ENCODE measurements at places on chromosomes 3 and 15.

DNA sequence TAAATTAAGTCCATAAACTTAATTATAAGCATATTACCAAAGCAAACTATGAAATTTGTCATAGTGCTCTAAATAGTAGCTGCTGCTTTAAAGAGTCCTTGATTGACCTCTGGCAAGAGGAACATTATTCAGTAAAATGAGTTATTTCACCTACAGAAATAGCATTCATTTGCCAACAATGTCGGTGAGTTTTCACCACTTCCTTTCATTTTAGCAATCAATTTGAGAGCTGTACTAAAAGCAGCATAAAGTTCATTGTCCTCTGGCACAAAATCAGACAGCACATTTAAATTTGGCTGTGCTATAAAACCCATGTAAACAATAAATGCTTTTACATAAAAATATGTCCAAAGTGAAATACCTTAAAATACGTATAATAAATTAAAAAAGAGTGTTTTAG lies 1515.7 kb downstream of the SI start:
- no peak for DNase-seq

GRCh38 chr3:177238686-177239216 lies 41.5 kb upstream of the TBL1XR1 start:
- DNase-seq, result no peak

DNA sequence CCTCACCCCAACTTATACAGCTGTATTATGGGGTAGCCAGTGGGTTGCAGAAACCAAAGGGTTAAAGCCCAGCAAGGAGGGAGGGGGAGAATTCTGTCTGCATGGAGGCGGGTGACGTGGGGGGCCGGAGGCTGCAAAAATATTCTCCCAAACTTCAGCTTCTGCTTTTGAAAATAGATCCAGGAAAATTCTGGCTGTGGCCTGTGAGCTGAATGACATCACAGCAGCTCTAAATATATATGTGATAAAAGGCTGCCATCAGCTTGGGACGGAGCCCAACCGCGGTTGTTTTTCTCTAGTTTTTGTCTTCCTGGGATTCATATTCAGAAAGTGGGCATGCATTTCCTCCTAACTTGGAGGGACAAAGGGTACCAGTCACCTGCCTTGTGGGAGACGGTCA lies 27.6 kb downstream of the MAPKAPK3 start:
- no peak for DNase-seq

GRCh38 chr3:157559401-157559800 lies 56.2 kb upstream of the VEPH1 start:
- no peak for DNase-seq

DNA sequence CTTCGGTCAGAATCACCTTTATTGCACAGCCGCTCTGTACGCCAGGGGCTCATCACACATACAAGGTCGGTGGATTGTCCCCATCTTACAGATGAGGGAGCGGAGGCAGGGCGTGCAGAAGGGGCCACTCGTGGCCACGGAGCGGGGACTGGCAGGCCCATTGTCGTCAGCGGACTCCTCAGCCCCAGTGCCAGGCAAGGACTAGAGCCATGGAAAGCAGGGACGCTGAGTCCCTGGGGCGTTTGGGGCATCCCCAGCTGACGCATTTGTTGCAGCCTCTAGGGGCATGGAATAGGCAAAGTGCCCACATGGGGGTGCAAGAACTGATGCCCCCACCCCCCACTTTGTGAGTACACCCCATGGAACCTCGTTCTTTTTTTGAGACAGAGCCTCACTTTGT lies 29.8 kb upstream of the FURIN start:
- DNase-seq, result no peak

- no peak for DNase-seq
Measured at GRCh38 chr3:39273119-39273518, 6.7 kb downstream of the CX3CR1 start.

DNA sequence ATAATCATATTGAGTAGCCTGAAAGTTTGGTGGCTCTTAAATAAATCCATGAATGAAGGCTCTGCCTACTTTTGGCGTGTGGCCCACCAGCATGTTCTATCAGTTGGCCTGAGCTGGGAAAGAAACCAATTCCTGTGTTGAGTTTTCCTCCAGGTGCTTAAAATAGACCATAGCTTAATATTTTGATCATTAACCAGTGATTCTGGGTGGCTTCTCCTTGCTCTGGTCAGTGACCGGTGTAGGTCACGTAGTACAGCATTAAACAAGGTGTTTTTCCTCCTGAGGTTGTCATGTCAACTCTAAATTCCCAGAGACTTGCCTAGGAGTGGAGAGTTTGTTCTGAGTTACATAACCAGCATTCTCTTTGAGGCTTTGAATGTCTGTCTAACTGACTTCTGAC lies 1.3 kb downstream of the HHLA2 start:
- no peak for DNase-seq

DNA sequence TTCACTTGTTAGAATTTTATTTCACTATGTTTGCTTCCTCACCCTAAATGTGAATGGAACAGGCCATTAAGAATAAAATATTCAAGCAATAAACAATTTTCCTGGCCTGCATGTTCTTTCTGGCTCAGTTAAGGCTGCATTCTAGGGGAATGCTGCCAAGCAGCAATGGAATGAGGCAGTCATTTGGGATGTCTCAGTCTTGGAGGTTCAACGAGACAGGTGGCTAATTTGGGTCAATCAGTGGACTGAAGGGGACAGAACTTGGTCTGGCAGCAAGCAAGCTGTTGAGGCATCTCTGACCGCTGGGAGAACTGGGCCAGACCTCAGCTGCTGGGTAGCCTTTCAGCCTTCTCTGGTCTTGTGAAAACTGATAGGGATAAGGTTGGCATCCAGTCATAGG lies 241.6 kb downstream of the NLGN1 start:
- no peak for DNase-seq

DNA sequence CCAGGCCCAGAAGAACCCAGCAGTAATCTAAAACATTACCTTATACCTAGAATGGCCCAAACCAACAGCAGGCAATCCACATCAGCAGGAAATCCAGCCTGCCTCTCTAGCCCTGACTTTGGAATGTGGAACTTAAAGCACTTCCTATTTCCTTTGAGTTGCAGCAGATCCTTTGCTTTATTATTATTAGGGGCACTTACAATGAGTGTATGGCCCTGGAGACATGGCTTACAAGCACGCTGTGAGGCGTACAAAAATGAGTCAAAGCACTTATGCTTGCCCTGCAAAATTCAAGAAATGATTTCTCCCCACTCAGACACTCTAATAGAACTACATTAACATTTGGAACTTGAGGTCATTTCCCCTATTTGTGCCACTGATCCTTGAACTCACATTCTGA lies 9.5 kb upstream of the KNSTRN start:
- DNase-seq, result no peak

- peak; percentile 45 for DNase-seq
Measured at GRCh38 chr3:182795389-182795782, 2.1 kb downstream of the ATP11B start.

GRCh38 chr15:90838139-90838538 lies 30.2 kb upstream of the FURIN start:
- DNase-seq, result peak; percentile 93

- DNase-seq, result no peak
Measured at GRCh38 chr3:12483872-12484197, 445 bp upstream of the TSEN2 start.

DNA sequence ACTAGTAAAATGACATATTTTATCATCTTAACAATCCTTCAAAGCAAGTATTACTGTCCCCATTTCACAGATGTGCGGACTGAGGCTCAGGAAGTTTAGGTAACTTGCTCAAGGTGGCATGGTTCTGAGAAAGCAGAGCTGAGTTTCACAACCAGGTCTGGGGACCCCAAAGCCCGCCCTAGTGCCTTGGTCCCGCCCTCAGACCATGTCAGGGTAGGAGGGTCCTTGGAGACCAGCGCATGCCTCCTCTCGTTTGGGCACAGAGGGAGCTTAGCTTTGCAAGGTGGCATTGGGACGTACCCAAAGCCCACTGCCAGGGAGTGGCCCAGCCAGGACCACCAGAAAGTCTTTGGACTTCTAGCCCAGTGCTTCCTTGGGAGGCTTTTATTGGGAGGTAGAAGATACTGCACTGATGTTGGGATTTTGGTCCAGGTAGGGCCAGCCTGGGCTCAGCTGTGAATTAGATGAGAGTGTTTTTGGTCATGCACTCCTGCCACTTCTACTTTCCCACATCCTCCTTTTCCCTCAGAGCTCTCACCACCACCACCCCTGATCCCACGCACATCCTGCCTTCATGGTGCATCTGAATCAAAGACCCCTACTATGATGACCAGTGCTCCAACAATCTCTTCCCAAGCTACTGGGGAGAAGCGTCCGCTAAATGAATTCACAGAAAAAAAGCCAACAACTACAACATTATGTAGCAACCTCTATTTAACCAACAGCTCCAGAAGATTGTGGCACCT lies 307.9 kb downstream of the TLE3 start:
- no peak for DNase-seq

DNA sequence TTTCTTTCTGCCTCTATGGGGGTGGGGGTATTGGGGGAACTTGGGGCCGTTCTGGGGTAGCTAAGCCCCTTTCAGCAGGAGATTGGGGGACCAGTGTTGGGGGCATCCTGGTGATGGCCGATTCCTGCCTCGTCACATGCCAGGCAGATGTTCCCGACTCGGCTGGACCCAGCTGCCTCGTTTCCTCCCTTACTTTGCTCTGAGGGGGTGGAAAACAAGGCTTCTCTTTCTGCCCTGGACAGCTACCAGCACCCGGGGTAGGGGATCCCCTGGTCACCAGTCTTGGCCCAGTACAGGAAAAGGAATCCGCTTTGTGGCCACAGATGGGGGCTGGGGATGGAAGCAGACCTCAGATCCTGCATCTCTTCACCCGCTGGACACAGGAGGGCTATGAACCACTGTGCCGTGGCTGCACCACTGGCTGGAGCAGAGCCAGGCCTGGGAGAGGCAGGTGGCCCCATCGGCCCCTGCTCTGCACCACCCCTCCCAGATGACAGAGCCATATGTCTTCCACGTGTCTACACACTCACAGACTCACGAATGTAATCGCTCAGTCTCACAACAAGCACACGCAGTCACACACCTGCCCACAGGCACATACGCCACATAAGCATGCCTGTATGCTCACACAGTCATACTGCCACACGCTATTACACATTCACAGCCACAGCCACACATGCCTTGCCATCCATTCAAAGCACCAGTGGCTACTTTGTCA lies 12.4 kb downstream of the SNX33 start:
- no peak for DNase-seq

DNA sequence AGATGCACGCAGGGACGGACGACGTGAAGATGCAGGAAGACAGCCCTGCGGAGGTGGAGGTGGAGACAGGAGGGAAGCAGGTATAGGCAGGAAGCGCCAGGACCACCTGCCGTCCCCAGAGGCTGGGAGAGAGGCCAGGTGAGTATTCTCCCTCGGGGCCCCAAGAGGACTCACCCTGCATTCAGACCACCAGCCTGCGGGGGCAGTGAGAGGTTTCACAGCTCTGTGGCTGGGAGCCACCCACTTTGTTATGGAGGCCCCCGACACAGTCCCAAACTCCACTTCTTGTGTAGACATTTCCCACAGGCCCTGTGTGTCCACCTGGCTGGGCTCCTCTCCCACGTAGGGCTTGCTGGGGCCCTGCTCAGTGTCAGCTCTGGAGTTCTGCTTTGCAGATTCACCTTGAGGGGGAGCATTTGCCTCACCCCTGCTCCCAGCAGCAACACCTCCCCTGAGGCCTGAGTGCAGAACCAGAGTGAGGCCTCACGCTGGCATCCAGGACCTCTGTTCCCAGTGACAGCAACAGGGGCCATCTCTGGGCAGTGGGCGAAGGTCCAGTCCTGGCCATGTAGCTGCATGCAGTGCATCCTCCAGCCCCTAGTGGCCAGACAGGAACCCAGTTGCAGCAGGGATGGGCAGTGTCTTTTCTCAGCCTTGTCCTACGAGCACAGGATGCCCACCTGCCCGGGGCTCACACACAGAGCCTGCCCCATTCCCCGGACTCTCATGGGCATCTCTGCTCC lies 119.4 kb upstream of the IQSEC1 start:
- no peak for DNase-seq

DNA sequence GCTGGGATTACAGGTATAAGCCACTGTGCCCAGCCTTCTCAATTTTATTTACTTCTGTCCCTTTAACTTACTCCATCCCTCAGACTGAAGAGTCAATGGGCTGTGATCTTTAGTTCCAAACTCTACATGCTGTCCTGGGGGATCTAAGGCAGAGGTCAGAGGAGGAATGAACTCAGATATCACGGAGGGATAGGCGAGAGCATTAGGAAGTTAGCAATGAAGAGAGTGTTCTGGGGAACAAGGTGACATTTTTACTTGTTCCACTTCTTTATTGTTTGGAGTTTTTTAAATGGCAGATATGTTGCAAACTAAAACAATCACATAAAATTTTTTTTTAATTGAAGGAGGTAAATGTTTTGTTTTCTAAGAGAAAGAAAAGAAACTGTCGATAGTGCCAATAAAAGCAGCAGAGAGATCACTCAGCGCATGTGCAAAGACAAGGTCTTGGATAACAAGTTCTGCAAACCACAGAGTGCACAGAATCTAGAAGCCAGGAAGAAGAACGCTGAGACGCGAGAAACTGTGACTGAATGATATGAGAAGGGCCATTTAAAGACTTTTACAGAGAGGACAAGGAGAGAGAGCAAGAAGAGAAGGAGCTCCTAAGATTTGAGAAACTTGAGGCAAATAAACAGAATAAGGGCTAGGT lies 10.8 kb upstream of the CA12 start:
- DNase-seq, result no peak

- DNase-seq, result no peak
Measured at GRCh38 chr3:128486681-128487537, 6.1 kb downstream of the GATA2 start.

- no peak for DNase-seq
Measured at GRCh38 chr15:48564690-48565089, 80.8 kb downstream of the FBN1 start.

GRCh38 chr3:67870477-67870876 lies 216.1 kb upstream of the SUCLG2 start:
- DNase-seq, result no peak

- peak; percentile 41 for DNase-seq
Measured at GRCh38 chr3:136862617-136863322, 762 bp downstream of the NCK1 start.

DNA sequence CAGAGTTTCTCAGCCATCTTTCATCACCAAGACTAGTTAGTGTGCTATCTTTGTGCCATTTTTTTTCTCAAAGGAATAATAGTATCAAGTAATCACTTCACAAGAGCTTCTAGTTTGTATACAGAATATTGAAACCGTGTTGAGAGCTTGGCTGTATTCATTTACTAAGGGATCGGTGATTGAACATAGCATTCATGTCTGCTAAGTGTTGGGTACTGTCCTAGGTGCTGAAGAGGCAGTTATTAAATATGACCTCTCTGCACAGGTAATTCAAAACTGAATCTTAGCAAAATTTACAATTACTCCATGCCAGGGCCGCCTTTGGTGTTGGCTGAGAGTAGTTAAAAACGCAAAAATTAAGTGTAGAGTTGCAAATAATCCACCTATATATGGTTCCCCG lies 355.3 kb upstream of the RORA start:
- no peak for DNase-seq

DNA sequence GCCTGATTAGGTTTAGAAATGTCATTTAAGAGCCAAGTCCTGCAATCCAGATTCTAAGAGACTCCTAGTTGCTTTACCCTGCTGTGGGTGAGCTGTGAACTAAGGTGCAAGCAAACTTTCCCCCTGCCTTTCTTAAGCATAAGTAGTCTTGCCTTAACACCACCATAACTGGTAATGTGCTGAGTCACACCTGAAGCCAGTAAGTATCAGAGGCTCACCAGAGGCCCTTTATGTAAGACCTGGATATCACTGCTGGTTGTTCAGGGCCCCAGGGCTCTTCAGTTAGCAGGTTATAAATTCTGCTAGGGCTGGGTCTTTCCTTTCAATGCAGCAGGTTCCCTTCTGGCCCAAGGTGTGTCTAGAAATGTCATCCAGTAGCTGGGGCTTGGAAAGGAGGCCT lies 509.9 kb downstream of the VGLL3 start:
- no peak for DNase-seq

Data from T-helper 2 cell treated with Interferon-gamma antibody and Interleukin-4, amounts not matched to agents 5 μg/mL and 100 μg/mL, for 36 hours (primary cell).